Karpas-422 (cell line): ENCODE measurements at places on chromosomes 6 and 20. TPM values are rescaled to one million over a fixed set of nuclear protein-coding genes. Genes with fewer than 3 reads are reported as not detected.

- DNase-seq = no peak
Observed at GRCh38 chr6:106787327-106788196, 158.2 kb downstream of the QRSL1 start.

DNA sequence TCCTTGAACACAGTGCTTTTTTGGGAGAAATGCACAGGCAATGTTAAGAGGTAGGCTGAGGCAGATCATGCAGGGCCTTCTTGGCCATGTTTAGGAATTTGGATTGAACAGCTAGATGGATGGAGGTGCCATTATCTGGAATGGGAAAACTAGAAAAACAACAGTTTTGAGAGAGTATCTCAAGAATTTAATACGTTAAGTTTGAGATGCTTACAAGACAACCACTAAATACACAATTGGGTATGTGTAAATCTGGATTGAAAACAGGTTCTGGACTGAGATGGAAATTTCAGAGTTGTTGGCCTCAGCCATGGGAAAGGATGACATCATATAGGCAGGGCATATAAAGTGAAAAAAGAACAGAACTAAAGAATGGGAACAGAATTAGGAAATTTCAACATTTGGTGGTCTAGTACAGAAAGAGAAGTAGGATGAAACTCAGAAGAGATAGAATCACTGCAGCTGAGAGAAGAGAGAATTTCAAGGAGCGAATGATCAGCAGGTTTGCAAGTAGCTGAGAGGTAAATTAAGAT lies 37.1 kb downstream of the NCOA7 start:
- DNase-seq = no peak

DNA sequence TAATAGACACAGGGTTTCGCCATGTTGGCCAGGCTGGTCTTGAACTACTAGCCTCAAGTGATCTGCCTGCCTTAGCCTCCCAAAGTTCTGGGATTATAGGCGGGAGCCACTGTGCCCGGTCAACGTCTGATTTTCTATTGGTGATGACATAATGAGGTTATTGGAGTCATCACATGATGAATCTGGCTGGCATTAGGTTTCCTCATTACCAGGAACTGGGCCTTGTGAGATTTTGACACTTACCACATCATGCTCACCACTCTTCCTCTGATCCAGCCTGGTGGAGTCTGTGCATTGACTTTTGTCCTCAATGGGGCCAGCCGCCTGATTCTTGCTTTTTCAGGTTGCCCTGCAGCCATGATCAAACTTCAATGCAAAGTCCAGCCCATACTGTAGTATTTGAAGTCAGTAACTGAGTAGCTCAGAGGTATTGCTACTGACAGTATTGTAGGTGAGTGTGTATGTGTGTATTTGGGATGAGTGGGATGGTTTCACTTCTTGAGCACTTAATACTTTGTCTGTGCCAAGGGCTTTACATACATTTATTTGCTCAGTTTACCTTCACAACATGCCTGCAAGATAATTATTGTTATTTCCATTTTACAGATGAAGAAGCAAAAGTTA lies 16.0 kb downstream of the ANKS1A start:
- no peak for DNase-seq

DNA sequence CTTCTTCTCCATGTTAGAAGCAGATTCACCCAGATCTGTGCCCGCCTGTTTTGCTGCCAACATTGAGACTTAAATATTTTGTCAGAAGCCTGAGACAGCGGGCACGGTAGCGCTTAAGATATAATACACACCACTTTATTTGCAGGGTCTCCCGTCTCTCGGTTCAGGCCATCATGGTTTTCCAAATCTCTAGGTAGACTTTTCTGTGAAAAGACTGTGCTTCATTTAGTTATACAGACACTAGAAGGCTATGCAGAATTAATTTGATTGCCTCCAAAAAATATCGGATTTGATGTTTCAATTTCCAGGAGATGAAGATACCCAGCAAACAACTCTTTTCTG lies 598 bp downstream of the TBP start:
- DNase-seq = no peak

GRCh38 chr20:40494248-40494647 lies 194.8 kb downstream of the MAFB start:
- DNase-seq = no peak

LINC00237 gene
- 0.14 TPM in 1 of 2 replicates, not detected in the other for total RNA-seq

SLC35D3 gene
- total RNA-seq = not detected in 2 replicates

CEP43 gene
- total RNA-seq = 18.5 and 19.5 TPM in 2 replicates
